ENCODE measurements at places on chromosomes 5 and 9.

DNA sequence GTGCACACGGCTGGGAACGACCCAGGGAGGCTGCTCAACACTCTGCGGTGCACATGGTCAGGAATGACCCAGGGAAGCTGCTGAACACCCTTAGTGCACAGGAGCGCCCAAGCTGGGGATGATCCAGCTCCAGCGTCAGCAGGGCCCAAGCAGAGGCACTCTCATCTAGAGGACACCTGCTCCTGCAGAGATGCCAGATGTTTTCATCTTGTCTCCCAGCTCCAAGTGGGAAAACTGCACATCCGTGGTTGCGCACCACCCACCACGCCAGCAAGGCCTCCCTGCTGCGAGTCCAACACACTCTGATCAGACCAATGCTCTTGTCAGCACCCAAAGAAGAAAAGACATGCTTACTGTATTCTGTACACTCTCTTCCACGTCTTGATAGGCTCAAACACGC lies 34.1 kb downstream of the UBE2QL1 start:
- DNase-seq, result no peak

DNA sequence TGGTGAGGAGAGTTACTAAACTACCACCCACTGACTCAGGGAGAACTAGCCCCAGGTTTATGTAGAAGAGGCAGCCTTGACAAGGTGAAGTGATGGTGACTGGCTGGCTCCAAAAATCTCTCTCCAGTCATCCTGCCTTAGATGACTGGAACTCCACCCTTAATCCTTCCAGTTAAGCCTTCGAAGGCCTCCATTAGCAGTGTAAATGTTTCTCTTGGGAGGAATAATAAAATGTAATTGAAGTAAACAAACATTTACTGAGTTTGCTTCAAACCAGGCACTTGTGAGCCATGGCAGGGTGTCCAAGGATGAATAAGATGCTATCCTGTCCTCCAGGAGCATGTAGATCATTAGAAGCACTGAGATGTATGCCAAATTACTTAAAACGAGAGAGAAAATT lies 35.5 kb downstream of the ASTN2 start:
- DNase-seq, result no peak

DNA sequence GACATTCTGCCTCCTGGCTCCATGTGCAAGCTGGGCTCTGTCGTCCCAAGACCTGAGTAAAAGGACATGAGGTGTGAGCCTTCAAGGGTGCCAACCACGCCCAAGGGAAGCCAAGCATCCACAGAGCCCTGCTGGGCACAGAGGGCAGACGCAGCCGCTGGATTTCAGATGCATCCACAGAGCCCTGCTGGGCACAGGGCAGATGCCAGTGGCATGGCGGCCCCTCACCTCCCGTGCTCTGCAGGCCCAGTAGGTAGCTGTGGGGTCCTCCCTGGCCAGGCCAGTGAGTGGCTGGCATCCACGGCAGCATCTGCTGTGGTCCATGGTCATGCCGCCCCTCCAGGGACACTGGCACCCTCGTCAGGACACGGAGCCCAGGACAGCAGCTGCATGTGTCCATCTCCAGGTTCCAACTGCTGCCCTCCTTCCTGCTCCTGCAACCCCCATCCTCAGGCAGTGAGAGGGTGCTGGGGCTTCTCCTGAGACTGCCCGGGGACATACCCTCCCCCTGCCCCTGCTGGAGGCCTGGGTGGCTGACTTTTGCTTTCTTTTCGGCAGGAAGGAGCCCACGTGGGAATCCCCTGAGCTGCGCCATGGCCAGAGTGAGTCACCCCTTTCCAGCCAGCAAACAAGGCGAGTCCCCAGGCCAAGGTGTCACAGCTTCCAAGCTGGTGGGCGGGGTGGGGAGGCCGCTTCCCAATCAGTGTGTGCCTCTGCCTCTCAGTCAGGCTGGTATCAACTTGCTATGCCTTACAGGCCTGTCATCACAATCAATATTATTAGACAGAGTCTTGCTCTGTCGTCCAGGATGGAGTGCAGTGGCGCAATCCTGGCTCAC lies 4.0 kb upstream of the TRAF2 start:
- DNase-seq, result peak; percentile 86

DNA sequence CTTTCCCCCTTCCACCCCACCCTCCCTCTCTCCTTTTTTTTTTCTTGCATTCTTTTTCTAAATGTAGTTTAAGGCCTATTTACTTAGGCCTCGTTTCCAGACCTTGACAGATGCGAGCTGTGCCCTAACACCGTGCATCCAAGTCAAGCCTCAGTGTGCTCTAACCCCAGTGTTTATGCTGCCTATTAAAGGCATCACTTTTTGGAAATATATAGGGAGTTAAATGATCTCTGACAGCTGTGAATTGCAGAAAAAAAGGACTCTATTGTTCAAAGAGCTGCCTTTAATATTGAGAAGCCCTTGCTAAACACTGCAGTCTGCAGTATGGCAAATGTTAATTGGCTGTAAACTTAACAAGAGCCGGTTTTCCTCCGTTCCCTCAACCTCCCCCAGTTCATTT lies 270.4 kb upstream of the TUT7 start:
- DNase-seq, result no peak

DNA sequence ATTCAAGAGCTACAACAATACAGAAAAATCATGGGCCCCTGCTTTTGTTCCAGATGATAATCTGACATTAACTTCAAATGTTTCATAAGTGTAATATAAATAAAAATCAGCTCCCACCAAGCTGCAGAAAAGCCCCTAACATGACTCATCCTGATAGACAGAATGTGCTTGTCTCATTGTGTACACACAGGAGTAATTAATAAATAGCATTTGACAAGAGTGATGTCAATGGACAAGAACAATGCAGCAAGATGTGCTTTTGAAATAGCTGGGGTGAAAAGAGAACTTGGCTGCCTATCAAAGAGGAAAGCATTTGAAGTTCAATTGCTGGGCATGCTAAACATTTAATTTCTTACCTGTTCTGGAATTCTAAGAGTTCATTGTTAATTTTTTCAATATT lies 79.2 kb downstream of the DNAH5 start:
- no peak for DNase-seq

- DNase-seq, result no peak
These were observed 151.5 kb downstream of the NR3C1 start for GRCh38 chr5:143251946-143252345.

DNA sequence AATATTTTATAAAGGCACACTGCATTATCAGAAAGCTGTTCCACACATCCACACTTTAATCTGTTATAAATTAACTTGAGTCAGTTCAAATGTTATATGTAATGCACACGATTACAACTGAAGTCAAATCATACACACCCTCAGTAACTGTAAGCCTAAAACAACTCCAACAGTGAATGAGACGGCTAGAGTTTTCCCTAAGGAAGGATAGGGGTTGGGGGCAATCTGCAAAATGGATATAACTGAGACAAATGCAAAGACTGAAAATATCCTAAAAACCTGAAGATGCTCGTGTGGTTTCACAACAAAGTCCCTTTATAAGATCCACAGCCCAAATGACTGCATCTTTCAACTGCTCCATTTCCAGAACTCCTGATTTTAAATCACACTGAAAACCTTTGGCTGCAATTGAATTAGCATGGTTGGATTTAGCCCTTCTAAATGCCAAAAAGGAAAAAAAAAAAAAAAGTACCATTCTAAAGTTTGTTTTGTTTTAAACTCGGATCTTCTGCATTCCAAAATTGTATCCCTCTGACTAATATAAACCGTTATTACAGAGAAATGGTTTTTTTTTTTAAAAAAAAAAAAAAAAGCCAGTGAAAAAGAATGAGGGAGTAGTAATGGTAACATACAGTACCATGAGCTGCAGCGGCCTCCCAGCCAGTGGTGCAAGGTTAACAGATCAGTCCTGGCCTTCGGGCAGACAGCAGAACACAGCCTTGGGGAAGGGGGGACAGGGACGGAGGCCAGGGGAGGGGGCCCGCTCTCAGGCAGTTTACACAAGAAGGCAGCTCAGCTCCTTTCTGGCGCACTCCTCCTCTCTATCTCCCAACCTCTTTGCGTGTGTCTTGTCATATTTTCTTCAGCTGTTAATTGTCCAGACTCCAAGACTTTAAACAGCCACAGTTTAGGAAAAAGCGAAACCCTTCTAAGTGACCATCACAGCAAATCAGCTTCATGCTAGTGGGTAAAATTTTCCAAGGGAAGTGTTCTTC lies 166.1 kb downstream of the BNC2 start:
- no peak for DNase-seq

- DNase-seq, result no peak
These were observed 69.0 kb upstream of the ZSWIM6 start for GRCh38 chr5:61263072-61263471.

DNA sequence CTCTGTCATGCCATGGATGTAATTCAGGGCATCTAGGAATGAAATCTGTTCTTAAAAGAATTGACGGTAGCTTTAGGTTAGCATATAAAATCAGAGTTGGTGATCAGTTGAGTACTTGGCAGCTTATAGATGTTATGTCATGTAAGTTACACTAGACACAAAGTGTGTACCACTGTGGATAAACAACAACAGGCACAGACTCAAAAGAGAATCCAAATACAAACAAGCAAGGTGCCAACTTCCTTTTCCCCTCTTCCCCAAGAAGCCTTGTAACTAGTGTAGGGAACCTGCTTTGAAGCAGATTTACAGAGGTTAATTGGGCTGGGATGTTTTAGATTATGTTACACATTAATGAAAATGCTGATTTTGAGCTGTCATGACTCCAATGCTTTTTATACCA lies 167.2 kb downstream of the PBX3 start:
- no peak for DNase-seq

GRCh38 chr5:159198063-159199036 lies 11.0 kb downstream of the RNF145 start:
- DNase-seq, result no peak

- DNase-seq, result no peak
These were observed 79.5 kb downstream of the PRRT1B start for GRCh38 chr9:131624636-131625507.

- no peak for DNase-seq
These were observed 35.2 kb upstream of the NFIB start for GRCh38 chr9:14349146-14349446.

DNA sequence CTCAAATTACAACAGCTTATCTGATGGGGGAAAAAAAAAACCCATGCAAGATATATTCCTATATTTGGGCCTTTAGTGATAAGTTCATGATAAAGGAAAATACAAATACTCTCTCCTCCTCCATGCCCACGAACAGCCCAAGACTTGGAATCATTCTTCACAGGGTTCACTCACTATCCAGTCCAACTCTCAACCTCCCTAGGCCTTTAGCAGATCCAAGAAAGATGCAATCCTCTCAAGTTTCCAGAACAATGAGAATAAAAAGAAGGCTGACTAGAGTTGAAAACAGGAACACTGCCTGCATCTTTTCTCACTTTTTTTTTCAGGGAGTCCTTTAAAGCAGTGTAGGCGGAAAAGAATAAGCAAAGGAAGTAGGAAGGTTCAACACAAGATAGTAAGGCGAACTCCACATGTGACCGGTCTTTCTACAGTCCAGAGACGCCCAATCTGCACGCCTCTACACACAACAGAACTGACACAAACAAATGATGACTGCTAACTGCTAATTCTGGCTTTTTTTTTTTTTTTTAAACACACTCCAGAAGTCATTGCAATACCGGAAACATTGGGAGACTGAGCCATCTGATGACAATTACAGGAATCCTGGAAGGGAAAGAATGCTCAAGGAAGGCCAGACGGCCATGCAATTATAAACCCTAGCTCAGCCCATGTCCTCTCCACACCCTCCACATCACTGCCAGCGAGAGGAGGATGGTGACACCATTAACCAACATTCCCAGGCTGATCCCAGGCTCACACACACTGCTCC lies 75.4 kb downstream of the BNC2 start:
- DNase-seq, result no peak

- DNase-seq, result peak; percentile 27
These were observed 701 bp upstream of the ZNF462 start for GRCh38 chr9:106862110-106862820.

DNA sequence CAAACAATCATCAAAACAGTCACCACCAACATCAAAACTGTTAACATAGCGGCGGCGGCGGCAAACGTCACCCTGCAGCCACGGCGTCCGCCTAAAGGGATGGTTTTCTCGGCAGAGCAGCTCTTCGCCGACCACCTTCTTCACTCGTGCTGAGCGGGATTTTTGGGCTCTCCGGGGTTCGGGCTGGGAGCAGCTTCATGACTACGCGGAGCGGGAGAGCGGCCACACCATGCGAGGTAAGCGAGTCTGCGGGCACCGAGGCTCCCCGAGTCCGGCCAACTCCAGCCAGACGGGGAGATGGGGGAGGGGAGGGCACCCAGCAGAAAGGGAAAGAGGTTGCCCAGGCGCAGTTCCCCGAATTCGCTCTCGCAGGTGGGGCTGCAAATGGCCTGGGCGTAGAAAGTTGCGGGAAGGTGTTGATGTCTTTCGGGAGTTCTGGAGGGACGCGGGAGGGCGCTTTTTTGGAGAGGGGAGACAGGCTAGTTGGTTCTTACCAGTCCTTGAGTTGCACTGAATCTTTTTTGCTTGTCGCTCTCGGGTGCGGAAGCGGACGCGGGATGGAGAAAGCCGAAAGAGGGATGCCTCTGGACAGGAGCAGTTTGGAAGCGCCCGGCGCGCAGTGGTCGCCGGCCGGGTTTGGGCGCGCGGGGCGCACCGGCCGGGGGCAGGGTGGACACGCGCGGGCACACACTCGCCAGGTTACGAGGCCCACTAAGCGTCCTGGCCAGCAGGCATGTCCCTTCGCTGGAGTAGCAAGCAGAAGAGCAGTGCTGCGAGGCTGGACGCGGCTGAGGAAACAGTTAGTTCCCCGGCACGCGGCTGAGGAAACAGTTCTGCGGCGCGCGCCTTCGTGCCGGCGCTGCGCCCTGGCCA lies 849 bp downstream of the RORB start:
- peak; percentile 26 for DNase-seq

- peak; percentile 25 for DNase-seq
These were observed 1187.8 kb downstream of the CDH9 start for GRCh38 chr5:25850581-25850980.

- no peak for DNase-seq
These were observed 409.5 kb downstream of the MAT2B start for GRCh38 chr5:163914910-163915309.
